ENCODE measurements at places on chromosomes 7 and 10.

DNA sequence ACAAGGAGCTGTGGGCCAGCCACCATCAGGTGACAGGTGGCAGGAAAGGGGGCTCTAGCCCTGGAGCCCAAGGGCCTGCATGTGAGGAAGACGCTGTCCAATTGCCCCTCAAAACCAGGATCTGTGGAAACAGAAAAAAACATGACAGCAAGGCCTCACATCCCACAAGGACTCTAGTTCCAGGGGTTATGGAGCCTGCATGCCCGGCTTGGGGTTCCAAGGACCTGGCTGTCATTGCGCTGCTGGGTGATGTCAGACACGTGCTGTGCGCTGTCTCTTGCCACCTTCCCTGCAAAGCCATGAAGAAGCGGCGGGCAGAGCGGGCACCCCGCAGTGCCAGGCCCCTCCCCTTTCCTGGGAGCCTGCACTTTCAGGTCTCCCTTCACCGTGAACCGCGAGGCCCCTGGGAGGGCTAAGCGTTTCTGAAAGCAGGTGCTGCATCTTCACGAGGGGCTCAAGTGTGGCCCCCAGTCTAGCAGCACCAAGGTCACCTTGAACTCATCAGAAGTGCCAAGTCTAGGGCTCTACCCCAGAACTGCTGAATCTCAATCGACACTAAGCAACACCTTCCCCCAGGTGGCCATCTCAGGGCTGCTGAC lies 15.1 kb upstream of the CRYGN start:
- DNase-seq: no peak

DNA sequence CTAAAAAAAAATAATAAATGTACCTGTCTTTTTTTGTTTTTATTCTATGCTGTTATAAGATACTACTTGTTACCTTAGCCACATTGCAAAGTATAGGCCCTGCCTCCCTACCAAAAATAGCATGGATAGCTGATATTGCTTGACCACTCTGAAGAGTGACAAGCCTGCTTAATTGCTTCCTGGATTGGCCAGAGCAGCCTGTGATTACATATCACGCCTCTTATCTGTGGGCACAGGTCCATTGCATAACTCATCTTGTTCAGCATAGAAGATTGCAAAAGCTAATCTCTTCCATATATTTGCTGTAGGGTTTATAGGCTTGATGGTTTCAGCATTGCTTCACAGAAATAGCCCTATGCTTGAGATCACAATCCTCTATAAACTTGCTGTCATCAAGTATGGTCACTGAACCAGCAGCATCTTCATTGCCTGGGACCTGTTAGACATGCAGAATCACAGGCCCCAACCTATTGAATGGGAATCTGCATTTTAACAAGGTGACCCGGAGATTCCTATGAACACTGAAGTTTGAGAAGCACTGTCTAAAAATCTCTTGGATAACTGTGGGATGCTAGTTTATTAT lies 280.8 kb upstream of the CDC14C start:
- DNase-seq: no peak

GRCh38 chr10:124657806-124658205 lies 86.4 kb downstream of the FAM53B start:
- DNase-seq: no peak

DNA sequence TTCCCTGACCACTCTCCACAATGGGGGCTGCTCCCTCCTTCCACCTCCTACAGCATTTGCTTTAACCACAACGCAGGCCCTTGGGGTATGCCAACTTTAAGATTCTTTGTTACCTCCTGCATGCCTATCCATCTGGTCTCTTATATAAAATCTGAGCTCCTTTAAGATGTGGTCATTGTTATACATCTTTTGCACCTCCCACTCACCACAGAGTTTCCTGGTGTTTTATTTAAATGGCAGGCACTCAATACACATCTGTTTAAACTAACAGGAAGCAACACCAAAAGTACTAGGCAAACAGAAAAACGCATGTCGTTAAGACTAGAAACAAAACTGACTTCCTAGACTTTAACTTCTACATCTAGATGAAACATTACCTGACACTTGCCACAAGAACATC lies 36.3 kb downstream of the SLC25A13 start:
- DNase-seq: no peak

- DNase-seq: no peak
Measured at GRCh38 chr10:45224219-45224841, 91.1 kb downstream of the OR13A1 start.

DNA sequence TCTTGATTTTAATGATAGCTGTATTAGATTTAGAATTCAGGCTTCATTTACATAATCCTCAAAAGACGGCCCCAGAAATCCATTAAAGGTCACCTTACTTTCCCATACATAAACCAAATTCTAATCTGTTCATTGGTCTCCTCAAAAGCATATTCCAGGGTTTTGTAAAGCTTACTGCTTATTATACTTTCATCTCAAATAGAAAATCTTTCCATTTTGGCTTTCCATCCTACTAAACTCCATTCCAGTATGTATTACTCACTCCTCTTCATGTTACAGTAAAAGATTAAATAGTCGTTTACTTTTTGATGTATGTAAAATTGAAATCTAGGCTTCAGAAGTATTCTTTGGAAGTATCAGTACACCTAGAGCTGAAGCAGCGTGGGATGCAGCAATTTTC lies 143.5 kb upstream of the LRRN3 start:
- no peak for DNase-seq

- no peak for DNase-seq
Measured at GRCh38 chr10:42962902-42963231, 114.0 kb upstream of the RET start.

DNA sequence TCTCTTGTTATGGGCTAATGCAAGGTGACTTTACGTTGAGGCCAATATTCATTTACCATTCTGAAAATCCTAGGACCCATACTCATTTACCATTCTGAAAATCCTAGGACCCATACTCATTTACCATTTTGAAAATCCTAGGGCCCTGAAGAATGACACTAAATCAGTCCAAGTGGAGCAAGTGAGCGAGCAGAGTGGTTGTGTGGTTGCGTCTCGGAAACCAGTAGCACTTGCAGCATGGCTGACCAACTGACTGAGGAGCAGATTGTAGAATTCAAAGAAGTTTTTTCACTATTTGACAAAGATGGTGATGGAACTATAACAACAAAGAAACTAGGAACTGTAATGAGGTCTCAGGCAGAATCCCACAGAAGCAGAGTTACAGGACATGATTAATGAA lies 6.9 kb downstream of the SAR1A start:
- DNase-seq: no peak

- DNase-seq: no peak
Measured at GRCh38 chr7:54345746-54346145, 196.4 kb upstream of the VSTM2A start.

DNA sequence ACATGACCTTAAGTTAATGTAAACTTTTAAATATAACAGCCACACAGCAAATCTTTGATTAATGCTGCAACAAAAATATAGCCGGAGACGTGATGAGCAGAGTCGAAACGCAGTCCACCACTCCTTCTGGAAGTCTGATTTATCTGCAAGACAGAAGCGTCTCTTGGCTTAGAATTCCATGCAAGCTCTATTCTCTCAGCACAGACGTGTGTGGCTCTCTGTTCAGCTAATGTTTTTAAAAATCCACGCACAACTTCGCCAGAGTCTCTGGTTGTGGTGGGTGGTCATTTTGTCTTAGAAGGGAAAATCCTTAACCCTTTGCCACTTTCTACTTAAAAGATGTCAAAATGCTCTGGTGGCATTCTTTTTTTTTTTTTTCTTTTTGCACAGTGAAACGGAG lies 438.0 kb upstream of the MGMT start:
- no peak for DNase-seq

- no peak for DNase-seq
Measured at GRCh38 chr10:4001811-4002210, 216.8 kb upstream of the KLF6 start.

DNA sequence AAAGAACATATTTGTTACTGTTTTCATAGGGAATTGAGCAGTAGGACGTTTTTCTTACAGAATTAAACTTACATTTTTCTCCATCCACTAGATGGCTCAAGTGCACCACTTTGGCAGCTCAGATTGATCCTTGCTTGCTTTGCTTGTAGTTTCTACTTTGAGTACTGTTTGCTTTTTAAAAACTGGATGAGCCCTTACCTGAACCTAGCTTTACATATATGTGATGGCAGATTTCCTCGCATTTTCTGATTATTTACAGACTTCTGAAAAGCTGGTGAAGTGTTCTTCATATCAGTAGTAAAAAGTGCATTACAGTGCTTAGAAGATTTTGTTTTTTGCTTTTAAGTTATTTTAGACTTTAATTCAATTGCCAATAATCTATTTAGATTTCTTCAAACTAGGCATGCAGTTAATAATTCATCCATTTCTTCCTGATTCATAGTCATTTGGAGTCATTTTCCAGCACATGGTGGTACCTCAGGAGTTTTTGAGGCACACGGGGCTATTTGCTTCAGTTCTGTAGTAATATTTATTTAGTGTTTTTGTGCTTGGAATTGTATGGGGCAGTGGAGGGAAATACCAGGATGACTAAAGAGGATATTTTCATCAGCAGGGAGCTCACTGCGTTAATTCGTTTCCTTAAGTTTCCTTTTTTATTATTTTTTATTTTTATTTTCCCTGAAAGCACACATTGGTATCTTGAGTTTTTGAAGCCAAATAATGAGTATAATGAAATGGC lies 57.3 kb downstream of the MAPK8 start:
- peak; percentile 2 for DNase-seq

DNA sequence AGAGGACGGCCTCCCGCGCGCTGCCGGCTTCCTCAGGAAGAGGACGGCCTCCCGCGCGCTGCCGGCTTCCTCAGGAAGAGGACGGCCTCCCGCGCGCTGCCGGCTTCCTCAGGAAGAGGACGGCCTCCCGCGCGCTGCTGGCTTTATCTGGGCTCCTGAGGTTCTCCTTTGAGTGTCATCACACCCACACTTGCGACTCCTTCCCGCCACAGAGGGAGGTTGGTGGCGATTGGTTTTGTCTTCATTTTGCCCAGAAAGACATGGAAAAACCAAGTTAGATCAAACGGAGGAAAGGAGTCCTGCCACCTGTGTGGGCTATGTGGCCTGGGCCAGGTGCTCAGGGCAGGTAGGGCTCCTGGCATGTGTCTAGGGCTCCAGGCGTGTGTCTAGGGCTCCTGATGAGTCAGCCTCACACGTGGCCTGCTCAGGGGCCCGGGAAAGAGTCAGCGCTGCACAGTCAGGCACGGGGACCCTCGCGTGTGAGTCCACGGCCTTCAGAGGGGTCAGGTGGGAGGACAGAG lies 138.0 kb downstream of the VIPR2 start:
- DNase-seq: no peak

GRCh38 chr10:82358486-82359099 lies 483.6 kb downstream of the NRG3 start:
- DNase-seq: no peak

DNA sequence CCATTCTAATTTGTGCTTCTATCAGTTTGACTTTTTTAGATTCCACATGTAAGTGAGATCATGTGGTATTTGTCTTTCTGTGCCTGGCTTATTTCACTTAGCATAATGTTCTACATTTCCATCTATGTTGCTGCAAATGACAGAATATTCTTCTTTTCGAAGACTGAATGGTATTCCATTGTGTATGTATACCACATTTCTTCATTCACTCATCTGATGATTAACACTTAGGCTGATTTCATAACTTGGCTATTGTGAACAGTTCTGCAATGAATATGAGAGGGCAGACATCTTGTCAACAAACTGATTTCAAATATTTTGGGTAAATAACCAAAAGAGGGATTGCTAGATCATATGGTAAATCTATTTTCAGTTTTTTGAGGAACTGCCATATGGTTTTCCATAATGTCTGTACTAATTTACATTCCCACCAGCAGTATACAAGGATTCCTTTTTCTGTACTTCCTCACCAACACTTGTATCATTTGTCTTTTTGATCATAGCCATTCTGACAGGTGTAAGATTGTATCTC lies 52.9 kb downstream of the ZNF22 start:
- no peak for DNase-seq

DNA sequence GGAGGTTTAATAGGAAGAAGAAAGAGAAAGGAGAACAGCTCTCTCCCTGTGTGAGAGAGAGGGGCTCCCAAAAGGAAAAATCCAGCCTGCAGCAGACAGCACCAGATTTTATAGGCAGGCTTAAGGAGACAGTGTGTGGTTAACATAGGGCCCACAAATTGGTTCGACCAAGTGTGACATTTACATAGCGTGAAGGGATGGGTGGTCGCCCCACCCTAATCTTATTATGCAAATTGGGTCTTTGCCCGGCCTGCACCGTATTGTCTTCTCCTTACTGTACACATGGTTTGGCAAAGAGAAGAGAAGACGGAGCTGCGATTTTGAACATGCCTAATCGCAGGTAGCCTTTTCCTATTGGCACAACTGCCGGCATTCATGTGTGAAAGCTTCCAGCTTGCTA lies 756.3 kb downstream of the NXPH1 start:
- DNase-seq: no peak

DNA sequence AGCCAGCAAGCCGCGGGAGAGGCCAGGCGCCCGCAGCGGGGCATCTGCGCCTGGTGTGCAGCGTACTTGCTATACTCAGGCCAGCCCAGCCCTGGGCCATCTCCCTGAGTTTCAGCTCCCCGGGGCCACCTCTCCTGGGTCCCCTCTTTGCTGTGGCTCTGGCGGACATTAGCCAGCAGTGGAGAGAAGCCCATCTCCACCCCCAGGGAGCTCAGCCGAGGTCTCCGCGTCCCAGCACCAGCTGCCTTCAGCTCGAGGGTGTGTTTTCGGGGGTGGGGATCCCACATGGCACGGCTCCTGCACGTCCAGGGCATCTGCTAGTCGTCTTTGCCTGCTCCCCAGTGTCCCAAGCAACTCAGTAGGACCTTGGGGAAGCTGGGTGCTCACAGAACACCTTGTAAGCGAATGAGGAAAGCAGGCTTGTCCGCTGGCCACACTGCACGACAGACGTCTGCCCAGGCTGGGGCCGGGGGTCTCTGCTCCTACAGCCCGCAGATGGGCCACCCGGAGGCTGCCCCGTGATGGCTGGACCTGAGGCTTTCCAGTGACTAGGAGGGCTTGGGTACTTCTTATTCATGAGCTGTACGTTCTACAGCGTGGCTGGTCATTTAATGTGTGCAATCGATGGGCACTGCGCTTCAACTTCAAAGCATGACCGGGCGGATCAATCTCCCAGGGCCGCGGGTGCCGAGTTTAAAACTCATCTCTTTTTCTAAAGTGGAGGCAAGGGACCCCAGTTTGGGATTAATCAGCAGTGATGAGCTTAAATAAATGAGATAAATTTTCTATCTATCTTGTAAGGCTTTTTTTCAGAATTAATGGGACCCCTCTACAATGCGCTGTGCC lies 455.7 kb downstream of the DNAJB6 start:
- DNase-seq: no peak

- no peak for DNase-seq
Measured at GRCh38 chr7:45420843-45421495, 153.2 kb upstream of the ADCY1 start.
